ENCODE measurements at places on chromosomes 11 and 22.

DNA sequence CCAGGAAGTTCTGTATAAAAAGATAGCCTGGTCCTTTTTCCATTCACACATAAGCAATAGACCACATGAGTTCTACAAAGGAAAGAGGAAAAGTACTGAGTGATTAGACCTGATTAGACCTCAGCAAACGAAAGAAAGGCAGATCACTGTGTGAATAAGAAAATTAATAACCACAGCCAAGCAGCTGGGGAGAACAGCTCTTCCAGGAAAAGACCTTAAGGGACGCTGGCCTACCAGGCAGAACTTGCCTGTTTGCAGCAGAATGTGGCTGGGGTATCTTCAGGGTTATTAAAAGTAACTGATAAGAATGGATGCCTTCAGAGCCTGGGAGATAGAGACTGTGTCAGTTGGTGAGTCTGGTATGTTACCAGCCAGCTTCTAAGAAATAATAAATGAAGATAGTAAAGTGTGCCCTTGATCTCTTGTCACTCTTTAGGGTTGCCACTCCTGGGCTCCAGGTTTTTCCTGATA, 172.9 kb downstream of the DBX1 start:
- DNase-seq = no peak

- DNase-seq = no peak
These were observed 5.8 kb downstream of the MOB2 start for GRCh38 chr11:1480555-1481482.

- no peak for DNase-seq
These were observed 264.0 kb downstream of the ETS1 start for GRCh38 chr11:128323381-128323780.

DNA sequence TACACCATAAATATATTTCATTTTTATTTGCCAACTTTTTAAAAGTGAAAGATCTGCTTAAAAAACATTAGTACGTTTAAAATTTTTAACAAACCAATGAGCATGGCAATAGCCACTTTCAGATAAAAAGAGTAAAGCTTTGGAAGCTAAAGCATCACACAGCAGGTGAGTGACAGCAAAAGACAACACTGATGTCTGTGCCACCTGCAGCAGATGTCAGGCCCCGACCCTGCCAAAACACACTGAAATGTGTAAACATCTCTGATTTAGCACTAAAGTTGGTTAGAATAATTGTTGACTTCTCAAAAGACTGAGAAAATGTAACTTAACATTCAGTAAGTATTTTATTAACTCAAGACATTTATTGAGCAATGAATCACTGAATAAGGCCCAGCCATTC, 232.9 kb downstream of the DLG2 start:
- DNase-seq = no peak

GRCh38 chr11:66853242-66854229, 3.3 kb upstream of the LRFN4 start:
- DNase-seq = no peak

DNA sequence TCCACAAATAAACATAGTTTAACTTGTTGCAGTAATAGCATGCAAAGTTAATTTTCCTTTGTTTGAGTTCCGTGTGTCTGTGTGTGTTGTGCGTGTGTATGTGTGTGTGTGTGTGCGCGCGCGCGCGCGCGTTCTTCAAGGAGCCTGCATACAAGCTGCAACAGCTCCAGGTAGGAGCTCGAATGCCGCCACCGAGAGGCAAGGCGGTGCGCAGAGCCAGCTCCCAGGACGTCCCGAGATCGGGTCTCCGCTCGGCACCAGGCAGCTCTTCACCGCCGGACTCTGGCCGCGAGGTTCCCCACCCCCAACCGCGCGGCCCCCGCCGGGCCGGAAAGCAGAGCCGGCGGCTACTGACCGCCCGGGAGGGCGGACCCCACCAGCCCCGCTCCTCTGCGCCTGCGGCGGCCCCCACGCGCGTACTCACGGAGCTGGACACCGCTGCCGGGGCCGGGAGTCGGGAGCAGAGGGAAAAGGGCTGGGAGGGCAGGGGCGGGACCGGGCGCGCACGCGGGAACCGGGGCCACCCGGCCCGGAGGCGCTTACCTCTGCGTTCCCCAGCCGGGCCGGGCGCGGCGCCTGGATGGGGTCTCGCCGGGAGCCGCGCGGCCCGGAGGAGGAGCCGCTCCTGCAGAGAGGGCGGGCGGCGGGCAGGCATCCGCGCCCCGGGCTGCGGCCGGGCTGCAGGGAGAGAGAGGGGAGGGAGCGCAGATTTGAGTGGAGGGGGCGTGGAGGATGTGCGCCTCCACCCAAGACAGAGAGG, 40.4 kb upstream of the AKIP1 start:
- DNase-seq = peak; percentile 58

DNA sequence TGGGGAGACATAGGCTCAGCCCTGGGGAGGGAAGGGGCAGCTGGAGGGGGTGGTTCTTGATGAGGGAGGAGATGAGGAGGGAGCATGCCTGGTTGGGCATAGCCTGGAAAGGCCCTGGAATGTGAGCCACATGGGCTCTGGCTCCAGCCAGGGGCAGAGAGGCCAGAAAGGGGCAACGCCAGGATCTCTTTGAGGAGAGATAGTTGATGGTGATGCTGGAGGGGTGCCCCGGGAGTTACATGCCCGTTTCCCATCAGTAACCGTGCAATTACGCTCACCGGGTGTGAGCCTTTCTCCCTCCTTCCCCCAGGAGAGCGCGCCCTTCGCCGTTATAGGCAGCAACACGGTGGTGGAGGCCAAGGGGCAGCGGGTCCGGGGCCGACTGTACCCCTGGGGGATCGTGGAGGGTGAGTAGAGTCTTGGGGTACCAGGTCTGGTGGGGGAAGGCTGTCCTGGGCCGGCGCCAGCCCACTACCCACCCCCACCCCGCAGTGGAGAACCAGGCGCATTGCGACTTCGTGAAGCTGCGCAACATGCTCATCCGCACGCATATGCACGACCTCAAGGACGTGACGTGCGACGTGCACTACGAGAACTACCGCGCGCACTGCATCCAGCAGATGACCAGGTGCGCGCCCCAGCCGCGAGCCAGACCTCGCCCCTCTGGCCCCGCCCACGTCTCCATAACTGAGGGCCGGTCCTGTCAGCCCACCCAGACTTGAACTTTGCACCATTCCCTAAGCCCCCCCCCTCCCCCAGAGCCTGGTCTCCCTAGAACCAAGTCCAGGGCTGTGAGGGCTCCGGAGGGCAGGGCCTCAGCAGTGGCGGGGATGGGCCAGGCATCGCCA, 1.8 kb upstream of the GP1BB start:
- no peak for DNase-seq

DNA sequence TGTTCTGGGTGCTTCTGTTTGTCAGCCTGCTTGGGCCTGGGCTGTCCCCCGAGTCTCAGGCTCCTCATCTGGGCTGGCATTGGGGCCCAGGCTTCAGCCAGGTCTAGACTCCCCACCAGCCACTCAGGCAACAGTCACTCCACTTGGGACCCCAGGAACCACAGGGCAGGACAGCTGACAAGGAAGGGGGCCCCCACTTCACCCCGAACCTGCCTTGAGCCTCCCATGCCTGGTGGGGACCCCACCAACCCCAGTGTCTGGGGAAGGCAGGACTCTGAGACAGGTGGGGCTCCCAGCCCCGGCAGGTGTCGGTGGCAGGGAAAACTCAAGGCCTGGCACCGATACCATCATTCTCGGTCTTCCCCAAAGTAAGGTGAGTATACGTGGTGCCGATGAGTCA, 11.7 kb upstream of the LTO1 start:
- DNase-seq = no peak

DNA sequence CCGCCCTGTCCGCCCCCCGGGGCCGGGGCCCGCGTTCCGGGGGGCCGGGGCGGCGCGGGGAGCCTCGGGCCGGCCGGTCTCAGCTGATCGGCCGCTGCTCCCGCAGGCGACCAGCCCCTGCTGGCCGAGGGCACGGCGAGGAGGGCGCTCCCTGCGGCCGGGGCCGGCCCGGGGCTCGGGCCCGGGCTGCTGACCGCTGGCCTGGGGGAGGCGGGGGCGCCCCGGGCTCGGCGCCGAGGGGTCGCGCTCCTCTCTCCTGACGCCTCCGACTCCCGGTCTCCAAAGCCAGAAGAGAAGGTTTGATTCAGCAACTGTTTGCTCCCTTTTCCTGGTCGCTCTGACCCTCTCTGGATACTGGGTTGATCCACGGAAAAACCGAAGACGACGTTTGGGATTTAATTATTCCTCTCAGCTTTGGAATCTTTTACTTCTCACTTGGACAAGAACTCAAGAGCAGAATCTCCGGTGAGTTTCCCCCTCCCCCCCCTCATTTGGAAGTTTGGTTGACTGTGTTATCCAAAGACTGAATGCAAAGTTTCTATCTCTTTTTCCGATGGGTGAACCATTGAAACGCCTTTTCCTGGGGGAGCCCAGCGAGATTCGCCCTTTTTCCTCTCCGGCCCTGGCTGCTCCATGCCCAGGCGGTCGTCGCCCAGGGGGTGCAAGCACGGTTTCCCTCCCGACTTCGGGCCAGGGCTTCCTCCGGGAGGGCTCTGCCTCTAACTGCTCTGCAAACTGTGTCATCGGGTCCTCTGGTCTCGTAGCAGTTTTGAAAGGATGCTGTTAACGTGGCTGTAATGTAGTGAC, 725 bp downstream of the KDM2A start:
- peak; percentile 11 for DNase-seq

DNA sequence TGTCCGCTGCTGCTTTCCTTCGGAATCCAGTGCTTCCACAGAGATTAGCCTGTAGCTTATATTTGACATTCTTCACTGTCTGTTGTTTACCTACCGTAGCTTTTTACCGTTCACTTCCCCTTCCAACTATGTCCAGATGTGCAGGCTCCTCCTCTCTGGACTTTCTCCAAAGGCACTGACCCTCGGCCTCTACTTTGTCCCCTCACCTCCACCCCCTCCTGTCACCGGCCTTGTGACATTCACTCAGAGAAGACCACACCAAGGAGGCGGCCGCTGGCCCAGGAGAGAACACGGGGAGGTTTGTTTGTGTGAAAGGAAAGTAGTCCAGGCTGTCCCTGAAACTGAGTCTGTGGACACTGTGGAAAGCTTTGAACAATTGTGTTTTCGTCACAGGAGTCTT, 15.4 kb upstream of the ST14 start:
- DNase-seq = no peak

- peak; percentile 30 for DNase-seq
These were observed 71.4 kb upstream of the MPEG1 start for GRCh38 chr11:59283825-59284772.

DNA sequence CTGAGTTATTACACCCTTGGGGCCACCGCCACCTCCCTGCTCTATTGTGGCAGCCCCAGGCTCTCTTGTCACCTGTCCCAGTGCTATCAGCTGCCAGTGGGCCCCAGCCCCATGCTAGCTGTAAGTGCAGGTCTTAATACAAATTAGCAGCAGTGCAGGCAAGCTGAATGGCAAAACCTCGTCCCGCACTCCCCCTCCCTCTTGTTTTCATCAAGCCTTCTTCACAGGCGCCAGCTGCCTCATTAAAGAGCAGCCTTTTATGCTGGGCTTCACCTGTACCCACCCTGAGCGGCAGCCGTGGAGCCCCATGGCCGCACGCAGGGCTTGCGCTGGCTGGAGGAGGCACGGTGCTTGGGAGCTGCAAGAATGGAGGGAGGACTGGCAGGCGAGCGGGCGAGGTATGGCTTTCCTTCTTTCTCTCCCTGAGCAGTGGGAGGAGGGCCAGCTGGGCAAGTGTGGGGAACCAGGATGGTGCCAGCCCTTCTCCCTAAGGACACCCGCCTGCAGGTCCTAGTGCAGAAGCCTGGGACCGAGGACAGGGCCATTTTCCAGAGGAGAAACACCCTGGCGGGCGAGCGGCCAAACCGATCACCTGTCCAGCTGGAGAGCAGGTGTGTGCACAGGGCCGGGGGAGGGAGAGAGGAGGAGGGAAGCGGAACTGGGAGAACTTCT, 70.7 kb downstream of the FLI1 start:
- DNase-seq = no peak

DNA sequence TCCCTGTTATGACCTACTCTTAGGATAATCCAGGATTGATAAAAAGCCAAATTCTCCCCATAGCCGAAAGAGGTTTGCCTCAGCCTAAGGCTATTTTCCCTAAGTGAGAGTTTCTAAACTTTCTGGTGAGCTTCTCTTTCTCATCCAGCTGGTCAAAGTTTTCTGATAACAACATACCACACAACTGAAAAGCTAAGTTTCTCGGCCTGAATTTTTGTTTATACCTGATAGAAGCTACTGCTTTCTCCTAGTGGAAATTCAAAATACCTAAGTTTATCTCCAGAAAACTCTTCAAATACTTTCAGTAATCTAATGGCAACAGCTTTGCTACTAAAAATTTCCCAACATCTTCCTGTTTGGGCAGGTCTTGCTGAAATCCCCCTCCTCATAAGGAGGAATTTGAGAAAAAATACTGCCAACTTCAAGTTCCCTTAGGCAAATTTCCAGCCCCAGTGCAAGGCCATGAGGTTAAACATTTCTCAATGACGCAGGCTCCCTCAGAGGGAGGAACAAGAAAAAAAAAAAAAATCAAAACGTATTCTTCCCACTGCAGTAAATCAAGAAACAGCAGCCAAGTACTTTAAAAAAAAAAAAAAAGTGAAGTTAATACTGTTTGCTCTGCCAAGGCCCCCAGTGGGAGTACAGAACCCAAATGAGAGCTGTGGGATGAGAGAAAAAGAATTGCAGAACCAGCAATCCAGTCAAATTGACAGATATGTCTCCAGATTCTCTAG, 127.0 kb downstream of the MRTFA start:
- no peak for DNase-seq

DNA sequence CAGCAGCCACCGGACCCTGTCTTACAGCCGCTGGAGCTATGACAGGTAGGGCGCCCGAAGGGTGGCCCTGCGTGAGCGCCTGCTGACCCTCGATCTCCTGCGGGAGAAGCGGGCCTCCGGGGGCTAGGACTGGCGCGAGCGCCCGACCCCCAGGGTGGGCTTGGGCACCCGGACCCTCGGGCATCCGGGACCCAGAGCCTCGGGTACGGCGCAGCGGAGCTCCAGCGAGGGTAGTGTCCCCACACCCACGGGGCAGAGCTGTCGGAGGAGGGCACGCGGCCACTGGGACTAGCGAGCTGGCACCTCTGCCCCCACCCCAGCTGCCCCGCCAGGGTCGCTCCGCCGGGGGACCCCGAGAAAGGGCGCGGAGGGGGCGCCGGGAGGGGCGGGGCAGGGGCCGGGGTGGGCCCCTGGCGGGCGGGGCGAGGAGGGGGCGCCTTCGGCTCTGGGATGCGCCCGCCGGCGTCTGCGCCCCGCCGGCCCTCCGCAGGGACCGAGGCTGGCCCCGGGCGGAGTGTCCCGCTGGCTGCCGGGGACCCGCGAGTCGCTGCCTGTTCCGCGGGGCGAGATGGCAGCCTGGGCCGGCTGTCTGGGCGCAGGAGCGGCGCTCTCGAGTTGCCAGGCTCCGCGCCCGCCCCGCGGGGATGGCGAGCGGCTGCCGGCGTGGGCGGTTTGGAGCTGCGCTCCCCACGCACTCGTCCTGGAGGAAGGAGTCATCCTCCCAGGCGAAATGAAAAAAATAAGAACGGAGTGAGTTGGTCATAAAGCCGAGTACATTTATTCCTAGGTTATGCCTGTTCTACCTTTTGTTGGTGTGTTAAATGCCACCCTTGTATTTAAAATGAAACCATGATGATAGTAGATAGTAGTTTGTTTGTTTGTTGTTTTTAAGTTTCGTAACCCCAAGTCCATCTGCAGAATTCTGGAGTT, 32.4 kb downstream of the EIF3F start:
- DNase-seq = no peak

DNA sequence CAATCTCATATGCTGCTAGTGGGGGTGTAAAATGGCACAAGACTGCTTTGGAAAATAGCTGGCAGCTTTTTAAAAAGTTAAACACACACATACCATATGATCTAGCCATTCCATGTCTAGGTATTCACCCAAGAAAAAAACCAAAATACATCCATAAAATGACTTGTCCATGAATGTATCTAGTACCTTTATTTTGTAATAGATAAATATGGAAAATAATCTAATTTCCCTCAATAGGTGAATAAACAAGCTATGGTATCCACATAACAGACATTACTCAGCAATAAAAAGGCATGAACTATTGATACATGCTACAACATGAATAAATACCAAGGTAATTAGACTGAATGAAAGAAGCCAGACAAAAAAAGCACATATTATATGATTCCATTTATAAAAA, 22.9 kb downstream of the RNF141 start:
- no peak for DNase-seq
